ENCODE measurements at places on chromosomes 3 and 15.

DNA sequence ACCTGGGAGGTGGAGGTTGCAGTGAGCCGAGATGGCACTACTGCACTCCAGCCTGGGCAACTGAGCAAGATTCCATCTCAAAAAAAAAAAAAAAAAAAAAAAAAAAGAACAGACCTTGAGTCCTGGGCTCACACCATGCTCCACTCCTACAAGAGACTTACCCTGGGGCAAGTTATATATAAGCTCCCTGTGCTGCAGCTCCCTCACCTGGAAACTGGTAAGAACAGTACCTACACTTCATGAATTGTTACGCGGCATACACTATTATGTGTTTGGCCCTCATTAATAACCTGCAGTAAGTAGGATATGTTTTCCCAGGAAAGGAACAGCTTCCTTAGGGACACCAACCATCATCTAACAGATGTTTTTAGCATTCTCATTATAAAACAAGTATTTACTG is 119.6 kb downstream of the FMN1 start:
- DNase-seq, result no peak

DNA sequence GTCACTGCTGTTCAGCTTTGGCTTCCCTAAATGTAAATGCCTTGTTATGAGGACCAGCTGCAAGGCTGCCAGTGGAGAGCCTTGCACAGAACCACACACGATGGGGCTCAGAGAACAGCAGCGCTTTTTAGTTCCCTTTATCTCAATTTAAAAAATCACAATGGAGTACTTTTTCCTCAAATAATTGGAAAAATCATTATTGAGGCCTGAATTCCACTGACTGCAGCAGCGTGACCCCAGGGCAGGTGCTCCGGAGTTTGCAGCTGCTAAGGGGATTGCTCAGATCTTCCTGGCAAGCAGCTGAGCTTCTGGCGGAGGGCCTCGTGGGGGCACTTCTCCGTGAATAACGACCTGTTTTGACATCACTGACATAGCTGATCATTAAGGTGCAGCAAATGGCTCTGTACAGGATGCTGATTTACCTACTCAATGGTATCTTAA is 245.6 kb upstream of the TRIM42 start:
- no peak for DNase-seq

DNA sequence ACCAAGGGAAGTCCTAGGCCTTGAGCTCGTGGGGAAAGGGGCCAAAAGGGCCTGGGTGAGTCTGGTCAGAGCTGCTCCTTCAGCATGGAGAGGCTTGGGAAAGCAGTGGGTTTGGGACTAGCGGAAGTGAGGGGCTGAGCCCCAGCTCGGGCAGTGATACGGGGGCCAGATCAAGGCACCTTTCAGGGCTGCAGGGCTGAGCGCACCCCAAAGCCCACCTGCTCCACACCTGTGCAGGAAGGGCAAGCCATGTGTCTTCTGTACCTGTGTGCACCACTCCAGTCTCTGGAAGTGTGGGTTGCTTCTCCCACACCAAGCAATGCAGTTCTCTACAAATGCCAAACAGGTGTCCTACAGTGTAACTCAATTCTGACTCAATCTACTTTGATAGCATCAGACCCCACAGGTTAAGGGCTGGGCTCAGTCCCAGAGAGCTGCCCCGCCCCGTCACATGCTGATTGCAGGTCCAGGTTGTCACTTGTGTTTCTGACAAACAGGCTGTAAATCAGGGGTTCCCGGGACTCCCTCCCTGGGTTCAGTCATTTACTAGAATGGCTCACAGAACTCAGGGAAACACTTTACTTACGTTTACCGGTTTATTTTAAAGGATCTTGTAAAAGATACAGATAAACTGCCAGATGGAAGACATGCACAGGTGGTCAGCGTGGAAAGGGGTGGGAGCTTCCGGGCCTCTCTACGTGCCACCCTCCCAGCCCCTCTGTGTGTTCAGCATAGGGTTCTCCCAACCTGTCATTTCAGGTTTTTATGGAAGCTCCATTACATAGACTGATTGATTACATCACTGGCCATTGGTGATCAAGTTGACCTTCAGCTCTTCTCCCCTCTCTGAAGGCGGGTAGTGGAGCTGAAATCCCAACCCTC is 28.8 kb upstream of the KLF13 start:
- no peak for DNase-seq

DNA sequence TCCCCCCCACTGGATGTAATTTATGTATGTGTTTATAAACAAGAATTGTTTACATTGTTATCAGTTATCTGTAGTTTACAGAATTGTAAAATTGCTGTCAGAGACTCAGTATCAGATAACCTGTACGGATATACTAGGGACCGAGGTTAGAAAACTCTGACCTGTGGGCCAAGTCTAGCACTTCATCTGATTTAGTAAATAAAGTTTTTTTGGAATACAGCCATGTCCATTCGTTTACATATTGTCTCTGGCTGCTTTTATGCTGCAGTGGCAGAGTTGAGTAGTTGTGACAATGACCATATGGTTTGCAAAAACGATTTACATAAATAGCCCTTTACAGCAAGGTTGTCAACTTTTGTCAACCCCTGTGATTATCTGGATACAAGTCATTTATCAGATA is 52.6 kb downstream of the LRRC28 start:
- DNase-seq, result no peak

GRCh38 chr15:62896380-62896866 is 146.1 kb upstream of the TPM1 start:
- no peak for DNase-seq

DNA sequence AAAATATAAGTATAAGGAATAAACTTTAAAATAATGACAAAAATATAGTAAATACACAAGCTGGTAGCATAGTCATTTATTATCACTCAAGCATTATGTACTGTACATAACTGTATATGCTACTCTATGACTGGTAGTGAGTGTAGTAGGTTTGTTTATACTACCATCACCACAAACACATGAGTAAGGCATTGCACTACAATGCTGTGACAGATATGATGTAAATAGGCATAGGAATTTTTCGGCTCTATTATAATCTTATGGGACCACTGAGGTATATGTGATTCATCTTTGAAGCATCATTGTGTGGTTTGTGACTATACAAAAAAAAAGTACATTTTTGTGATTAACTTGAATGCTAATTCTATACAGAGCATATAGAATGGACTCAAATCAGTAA is 35.3 kb upstream of the FBN1 start:
- no peak for DNase-seq

- DNase-seq, result no peak
Observed at GRCh38 chr15:92643849-92644815, 11.4 kb downstream of the FAM174B start.

DNA sequence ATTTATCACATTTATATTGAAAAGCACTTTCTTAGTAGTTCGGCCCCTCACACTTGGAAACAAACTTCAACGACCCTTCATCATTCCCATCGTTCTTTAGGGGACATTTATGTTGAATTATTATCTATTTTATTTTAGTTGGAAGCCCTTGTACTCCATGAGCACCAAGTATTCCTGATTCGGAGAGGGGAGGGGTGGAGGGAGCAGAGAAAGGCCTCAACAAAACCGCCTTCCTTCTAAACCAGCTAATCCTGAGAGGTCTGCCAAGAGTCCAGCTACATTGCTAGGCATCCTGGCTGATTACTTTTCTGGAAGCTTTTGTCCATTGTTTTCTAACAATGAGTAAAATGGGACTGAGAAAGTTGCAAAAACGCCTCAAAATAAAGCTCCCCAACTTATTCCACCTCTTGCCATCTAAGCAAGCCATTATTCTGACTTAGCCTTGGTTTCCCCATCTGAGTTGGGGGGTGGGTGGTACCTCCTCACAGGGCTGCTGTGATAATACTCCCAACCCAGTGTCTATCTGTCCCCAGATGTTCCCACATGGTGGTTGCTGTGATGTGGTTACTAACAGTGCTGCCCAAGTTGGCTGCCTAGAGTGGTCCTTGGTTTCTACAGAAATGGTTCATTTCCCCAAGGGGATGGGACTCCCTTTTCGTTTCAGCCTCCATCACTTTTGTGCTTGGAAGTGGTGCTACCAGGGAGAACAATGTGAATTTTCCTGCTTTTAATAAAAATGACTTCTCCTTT is 1.2 kb upstream of the TMEM158 start:
- DNase-seq, result no peak

DNA sequence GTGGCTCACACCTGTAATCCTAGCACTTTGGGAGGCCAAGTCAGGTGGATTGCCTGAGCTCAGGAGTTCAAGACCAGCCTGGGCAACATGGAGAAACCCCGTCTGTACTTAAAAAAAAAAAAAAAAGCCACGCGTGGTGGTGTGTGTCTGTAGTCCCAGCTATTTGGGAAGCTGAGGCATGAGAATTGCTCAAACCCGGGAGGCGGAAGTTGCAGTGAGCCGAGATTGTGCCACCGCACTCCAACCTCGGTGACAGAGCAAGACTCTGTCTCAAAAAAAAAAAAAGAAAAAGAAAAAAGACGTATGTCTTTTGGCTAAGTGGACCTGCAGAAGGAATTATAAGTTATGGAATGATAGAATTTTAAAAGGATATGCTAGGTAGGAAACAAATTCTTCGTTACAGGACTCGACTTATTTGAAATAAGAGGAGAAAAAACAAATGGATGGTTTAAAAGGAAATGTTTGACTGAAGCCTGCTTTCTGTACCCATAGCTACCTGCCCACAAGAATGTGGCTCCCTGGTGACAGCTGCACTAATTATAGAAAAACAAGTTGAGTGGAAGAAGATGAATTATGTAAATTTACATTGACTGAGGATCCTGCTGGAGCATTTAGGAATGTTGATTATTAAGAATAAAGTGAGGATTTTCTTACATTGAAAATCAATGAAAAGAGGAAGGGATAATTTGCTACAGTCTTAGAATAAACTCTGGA is 36.0 kb upstream of the SKIL start:
- no peak for DNase-seq

GRCh38 chr15:52100807-52101442 is 11.7 kb downstream of the BCL2L10 start:
- peak; percentile 82 for DNase-seq

DNA sequence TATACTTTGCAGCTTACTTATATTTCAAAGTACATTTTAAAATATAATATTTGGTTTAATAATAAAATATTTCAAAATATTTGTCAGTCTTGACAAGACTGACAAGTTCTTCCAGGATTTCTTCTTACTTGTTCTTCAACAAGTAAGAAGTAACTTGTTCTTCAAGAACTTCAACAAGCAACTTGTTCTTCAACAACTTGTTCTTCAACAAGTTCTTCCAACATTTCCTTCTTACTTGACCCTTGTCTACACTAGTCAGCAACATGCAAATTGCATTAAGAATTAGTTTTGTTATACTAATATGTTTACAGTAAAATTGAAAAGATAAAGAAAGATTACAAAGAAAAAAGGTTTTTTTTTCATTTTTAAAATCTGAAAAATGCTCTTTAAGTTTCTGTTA is 731.7 kb downstream of the NSUN3 start:
- DNase-seq, result no peak

DNA sequence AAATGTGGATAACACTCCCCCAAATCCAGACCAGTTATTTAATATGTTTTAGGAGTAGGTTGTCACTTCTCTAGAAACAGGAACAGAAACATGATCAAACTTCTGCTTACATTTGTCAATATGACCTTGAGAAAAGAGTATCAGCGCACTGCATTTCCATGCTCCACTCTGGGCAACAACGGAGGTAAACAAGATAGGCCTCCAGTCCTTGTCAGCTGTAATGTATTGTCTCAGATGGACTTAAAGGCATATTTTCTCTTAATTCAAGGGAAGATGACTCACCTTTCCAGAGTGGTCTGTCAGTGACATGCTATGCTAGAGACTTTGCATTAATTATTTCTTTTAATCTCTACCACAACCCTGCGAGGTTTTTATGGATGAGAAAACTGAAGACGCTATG is 51.6 kb upstream of the TCF12 start:
- no peak for DNase-seq

DNA sequence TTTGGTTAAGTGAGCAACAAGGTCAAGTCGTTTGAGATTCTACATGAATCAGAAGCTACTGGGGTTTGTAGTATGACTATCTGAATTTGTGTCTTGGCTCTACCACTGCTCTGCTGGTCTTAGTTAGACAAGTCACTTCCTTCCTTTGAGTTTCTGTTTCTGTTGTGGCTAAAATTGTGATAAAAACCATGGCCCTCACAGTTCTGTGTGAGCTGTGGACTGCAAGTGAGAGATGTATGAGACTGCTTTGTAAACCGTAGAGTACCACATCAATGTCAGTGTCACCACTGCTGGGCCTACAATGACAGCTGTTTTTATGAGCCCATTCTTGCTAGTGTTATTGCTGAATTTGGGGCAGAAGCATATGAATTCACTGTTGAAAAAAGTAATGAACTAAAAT is 32.7 kb downstream of the RARB start:
- DNase-seq, result no peak

GRCh38 chr3:8709287-8709686 is 24.3 kb upstream of the CAV3 start:
- no peak for DNase-seq

DNA sequence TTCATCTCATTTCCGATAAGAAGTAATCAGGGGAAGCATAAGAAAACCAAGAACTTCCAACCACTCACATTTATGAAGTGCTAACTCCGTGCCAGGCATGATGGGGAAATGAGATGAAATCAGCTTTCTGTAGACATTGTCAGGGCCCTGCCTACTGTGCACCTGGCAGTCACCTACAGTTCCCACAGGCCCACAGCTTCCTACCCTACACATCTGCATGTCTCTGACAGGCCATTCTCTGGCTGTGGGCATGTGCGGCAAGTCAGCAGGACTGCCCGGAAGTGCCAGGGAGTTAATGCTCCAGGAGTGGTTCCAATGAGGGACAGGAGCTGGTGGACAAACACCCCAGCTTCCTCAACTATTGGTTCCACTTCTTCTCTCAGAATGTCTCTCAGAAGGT is 24.3 kb downstream of the EIF1B start:
- DNase-seq, result no peak

DNA sequence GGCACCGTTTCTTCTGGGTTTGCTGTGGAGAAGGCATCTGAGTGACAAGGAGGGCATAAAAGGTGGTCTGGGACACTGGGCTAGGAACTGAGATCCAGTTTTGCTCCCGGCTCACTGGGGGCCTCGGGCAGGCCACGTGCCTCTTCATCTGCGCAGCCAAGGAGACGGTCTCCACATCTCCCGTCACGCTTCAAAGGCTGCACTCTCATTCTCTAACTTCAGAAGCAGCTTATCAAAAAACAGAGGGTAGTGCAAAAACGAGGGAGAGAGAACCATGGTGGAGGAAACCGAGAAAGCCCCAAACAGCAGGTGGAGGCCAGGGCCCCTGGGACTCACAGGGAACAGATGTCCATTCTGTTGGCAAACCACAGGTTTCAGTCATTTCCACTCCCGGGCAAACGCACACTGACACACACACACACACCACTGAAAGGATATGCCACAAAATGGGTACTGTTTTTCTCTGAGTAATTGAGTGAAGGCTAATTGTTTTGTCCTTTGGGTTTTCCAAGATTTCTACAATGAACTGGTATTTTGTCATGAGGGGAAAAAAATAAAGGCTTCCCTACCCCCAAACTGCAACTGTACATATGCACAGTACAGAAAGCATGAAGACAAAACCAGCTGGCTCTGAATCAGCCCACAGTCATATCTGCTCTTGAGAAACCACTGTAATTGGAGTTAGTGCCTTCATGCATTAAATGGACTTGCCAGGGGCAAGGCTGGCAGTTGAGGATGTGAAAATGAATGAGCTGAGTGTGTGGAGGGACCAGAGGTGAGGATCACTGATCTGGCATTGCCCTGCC is 71.9 kb downstream of the MGLL start:
- no peak for DNase-seq

GRCh38 chr3:61783993-61784718 is 222.8 kb downstream of the PTPRG start:
- DNase-seq, result no peak

Measured in tibial artery (tissue), 4 donors.